ENCODE measurements at places on chromosomes 16 and 17. TPM values are rescaled to one million over a fixed set of nuclear protein-coding genes. Genes with fewer than 3 reads are reported as not detected.
A peak's percentile ranks its signal among the peaks of the same experiment; 100 is the strongest.

DNA sequence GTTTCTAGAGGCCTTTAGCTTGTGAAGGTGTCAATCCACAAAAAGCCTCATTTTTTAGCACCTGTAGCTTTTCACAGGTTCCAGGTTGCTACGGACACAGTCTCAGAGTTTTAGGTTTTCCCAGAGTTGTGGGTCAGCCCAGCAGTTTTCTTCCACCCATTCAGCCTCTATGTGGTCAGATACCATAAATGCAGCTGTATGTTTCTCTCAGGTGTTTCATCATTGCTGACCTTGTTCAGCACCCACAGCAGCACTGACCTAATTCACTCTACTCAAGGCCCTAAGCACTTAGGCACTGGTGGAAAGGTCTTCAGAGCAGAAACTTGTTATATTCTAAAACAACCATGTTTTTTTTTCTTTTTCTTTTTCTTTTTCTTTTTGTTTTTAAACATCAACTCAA lies 15.0 kb upstream of the SPACA3 start:
- no peaks in the 10 kb centered on the region for H3K36me3 ChIP-seq
- no peak overlapping the region for H3K27ac ChIP-seq
- no peak for DNase-seq
- H3K4me1 ChIP-seq: no peaks in the 10 kb centered on the region
- H3K4me3 ChIP-seq: no peak overlapping the region

- peak; percentile 61 for DNase-seq
- no peaks in the 10 kb centered on the region for H3K27me3 ChIP-seq
- no peaks in the 10 kb centered on the region for H3K36me3 ChIP-seq
- H3K27ac ChIP-seq: no peak overlapping the region
Observed at GRCh38 chr17:41579484-41580243, 7.0 kb downstream of the KRT14 start.

- H3K36me3 ChIP-seq: no peaks in the 10 kb centered on the region
- H3K4me1 ChIP-seq: no peaks in the 10 kb centered on the region
- no peak overlapping the region for H3K27ac ChIP-seq
- H3K27me3 ChIP-seq: no peaks in the 10 kb centered on the region
- H3K4me3 ChIP-seq: no peak overlapping the region
Observed at GRCh38 chr17:71033336-71033735, 864.0 kb downstream of the KCNJ2 start.

GRCh38 chr16:66359811-66360608 lies 6.5 kb upstream of the CDH5 start:
- no peaks in the 10 kb centered on the region for H3K36me3 ChIP-seq
- H3K4me1 ChIP-seq: no peaks in the 10 kb centered on the region
- no peak for DNase-seq
- H3K27ac ChIP-seq: no peak overlapping the region
- H3K27me3 ChIP-seq: peaks cover 2% of the 10 kb centered on the region

The SDR42E1 gene
- 0.77 TPM for total RNA-seq

Measured in fibroblast of lung (primary cell).